Tibial nerve (tissue), 4 donors: ENCODE measurements at places on chromosomes 3 and 15. TPM values are rescaled to one million over a fixed set of nuclear protein-coding genes. Genes with fewer than 3 reads are reported as not detected.

DNA sequence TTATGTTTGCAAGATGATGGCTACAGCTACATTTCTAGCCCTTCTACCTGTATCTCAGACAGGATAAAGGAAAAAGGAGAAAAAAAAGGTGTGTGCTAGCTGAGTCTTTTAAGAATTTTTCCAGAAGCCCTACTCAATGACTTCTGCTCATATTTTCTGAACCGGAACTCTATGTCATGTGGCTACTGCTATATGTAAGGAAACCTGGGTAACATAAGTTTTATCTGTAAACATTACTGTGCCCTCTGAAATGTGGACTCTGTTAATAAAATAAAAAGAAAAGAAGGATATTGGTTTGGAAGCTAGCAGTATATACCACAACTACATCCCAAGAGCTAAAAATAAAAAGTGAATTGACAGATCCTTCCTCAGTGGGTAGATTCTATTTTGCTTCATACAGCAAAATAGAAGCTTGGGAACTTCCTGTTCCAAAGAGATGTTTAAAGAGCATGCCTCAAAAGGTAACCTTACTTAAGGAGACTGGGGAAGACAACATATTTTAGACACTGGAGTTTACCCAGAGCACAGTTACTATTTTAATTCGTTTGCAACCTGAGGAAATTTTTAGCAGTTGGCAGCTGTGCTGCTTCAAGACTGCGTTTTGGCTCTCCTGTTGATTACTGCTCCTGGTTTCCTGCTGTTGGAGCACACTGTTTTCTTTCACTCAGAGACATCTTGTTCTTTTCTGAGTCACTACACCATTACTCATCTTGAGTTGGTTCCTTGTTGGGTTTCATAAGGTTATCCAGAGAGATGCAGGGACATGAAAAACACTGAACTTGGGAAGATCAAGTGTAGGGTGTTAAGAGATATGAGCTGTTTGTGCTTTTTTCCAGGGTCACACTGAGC is 280.7 kb downstream of the NFKBIZ start:
- H3K4me1 ChIP-seq = no peaks in the 10 kb centered on the region
- no peaks in the 10 kb centered on the region for H3K36me3 ChIP-seq
- peak; percentile 43 for DNase-seq
- no peak overlapping the region for H3K4me3 ChIP-seq
- peak overlapping the region; percentile 79 for H3K27ac ChIP-seq
- no peaks in the 10 kb centered on the region for H3K27me3 ChIP-seq

DNA sequence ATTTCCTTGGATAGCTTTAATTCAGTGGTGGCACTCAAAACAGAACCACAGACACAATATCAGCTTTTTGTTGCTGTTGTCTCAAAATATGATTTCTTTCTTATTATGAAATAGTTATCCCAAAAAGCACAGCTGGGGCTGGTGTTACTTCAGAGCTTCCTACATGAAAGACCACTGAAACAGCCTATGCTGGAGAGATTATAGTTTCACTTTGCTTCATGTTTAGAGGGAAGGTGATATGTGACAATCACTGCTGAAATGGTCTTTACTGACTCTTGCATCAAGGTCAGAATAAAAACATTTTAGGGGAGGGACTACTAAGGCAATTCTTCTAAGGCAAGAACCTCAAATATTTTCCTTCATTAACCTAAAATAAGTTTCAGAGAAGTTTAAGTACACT is 190.7 kb downstream of the TNIK start:
- no peaks in the 10 kb centered on the region for H3K36me3 ChIP-seq
- DNase-seq = no peak
- H3K4me3 ChIP-seq = no peak overlapping the region
- H3K27ac ChIP-seq = no peak overlapping the region
- H3K4me1 ChIP-seq = no peaks in the 10 kb centered on the region

GRCh38 chr3:154235330-154235729 is 89.0 kb downstream of the DHX36 start:
- H3K27me3 ChIP-seq = no peaks in the 10 kb centered on the region
- no peaks in the 10 kb centered on the region for H3K4me1 ChIP-seq
- no peak for DNase-seq
- no peak overlapping the region for H3K4me3 ChIP-seq
- H3K27ac ChIP-seq = no peak overlapping the region

DNA sequence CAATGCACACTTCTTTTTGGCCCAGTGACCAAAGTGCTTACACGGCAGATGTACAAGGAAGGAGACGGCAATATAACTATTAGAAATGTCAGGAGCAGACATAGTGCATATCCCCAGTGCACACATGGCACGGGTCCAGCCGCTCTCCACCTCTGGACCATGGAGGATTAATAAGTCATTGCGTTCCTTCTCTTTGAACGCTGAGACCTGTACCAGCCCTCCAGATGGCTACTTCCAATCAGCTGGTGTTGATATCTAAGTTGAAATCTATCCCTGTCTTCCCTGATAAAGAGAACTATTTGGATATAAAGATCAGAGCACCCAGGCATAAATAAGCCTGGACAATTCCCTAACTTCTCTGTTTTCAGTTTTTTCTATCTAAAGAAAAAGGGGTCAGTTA is 212.5 kb downstream of the CADPS start:
- DNase-seq = no peak
- H3K4me3 ChIP-seq = no peak overlapping the region
- H3K27ac ChIP-seq = no peak overlapping the region
- H3K4me1 ChIP-seq = no peaks in the 10 kb centered on the region

- no peak for DNase-seq
- no peaks in the 10 kb centered on the region for H3K4me1 ChIP-seq
- H3K27me3 ChIP-seq = no peaks in the 10 kb centered on the region
- no peaks in the 10 kb centered on the region for H3K36me3 ChIP-seq
- no peak overlapping the region for H3K27ac ChIP-seq
Observed at GRCh38 chr3:6753536-6753935, 107.4 kb upstream of the GRM7 start.

DNA sequence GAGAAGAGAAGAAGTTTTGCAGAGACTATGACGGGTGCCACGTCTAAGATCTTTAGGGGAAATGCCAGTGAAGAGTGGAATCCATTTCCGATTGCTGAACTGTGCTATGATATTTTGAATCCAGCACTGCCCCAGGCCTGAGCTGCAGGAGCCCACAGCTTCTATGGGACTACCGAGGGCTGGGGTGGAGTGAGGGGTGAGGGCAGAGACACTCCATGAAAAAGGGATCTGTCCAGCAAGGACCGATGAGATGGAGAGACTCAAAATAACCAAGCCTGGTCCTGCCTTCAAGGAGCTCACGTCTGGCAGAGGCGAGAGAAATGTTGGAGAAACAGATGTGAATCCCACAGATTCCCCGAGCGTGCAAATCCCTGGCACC is 79.8 kb upstream of the MEF2A start:
- peak overlapping the region; percentile 62 for H3K27ac ChIP-seq
- peak overlapping the region; percentile 54 for H3K4me3 ChIP-seq
- no peaks in the 10 kb centered on the region for H3K36me3 ChIP-seq
- no peaks in the 10 kb centered on the region for H3K27me3 ChIP-seq

DNA sequence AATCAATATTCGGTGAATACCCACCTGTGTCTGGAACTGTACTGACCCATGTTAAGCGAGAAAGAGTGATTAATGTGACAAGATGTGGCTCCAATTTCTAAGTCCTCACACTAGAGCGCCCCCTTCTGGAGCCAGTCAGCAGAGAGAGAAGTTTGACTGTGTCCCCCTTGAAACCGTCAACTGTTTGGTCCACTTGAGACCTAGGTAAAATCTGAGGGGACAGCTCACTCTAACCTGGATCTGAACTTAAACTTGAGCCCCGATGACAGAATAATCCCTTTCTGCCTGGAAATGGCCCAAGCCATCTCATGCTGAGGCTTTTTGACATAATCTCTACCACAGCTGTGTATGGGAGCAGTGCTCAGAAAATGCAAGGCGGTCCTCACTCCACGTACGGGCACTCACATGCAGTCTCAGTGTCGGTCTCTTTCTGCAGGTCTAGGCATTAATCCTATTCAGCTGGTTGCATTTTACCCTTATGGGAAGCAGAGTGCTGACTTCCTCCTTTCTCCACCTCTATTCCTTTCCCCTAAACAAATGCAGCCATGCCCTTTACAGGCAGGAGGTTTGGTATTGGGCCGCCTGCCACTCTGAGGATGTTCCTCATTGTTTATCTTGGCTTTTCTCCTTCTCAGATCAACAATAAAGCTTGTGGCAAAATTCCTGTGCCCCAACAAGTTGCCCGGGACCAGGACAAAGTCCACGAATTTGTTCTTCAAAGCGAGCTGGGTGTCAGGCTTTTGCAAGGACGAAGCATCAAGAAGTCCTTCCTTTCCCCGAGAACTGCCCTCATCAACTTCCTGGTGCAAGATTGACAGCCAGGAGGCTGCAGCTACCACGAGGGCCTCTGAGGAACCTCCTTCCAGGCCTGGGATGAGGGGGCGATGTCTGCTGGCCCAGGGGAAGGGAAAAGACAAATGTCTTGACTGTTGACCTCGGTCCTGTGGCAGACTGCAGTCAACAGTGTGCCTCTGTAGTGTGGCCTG is 47.5 kb upstream of the LIMD1 start:
- no peaks in the 10 kb centered on the region for H3K36me3 ChIP-seq
- H3K4me1 ChIP-seq = peaks cover 84% of the 10 kb centered on the region
- DNase-seq = no peak
- H3K27me3 ChIP-seq = no peaks in the 10 kb centered on the region

DNA sequence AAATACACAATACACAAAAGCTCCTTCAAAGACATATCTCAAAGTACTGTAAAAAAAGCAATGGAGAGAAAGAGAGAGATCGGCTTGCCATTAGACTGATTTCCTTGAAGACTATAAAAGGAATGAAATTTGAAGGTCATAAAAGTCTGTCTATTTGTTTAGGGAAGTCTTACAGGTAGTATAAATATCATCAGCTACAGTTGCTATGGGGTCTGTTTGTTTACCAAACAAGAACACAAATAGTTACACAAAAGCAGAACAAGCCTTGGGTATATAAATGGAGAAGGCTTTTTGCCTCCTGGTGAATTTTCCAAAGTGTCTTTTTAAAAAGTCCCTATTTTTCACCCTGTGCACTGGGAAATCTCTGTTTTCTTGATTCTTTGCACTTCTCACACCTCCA is 552.3 kb downstream of the FOXP1 start:
- DNase-seq = no peak
- no peaks in the 10 kb centered on the region for H3K36me3 ChIP-seq

GRCh38 chr3:60754617-60755016 is 496.6 kb downstream of the FHIT start:
- H3K27me3 ChIP-seq = no peaks in the 10 kb centered on the region
- no peak overlapping the region for H3K4me3 ChIP-seq
- DNase-seq = no peak
- no peaks in the 10 kb centered on the region for H3K4me1 ChIP-seq
- no peaks in the 10 kb centered on the region for H3K36me3 ChIP-seq

DNA sequence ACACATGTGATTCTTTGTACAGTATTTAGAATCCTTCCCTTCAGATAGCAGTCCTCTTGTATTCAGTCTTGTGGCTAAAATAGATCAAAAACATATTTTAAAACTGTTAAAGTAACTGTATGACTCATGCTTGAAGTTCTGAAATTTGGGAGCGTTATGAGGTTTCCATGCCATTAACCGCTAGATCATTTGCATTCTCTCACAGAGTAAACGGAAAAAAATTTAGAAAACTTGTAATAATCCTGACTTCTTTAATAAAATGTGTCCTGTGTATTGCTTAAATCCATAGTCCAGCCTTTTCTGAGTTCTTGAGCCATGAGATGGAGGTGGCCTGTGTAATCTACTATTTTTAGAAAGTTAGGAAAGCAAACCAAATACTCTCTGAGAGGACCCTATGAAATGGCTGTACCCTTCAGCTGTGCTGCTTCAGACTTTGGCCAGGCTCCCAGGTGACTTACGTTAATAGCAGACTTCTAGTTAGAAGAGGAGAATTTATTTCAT is 33.8 kb downstream of the MBNL1 start:
- peaks cover 99% of the 10 kb centered on the region for H3K4me1 ChIP-seq
- no peaks in the 10 kb centered on the region for H3K36me3 ChIP-seq
- no peak overlapping the region for H3K4me3 ChIP-seq
- H3K27me3 ChIP-seq = no peaks in the 10 kb centered on the region
- peak overlapping the region; percentile 79 for H3K27ac ChIP-seq

- H3K4me3 ChIP-seq = no peak overlapping the region
- no peaks in the 10 kb centered on the region for H3K36me3 ChIP-seq
- no peak overlapping the region for H3K27ac ChIP-seq
- H3K27me3 ChIP-seq = no peaks in the 10 kb centered on the region
- H3K4me1 ChIP-seq = peaks cover 8% of the 10 kb centered on the region
- DNase-seq = no peak
Observed at GRCh38 chr15:90864507-90864906, 3.9 kb upstream of the FURIN start.

- H3K27ac ChIP-seq = no peak overlapping the region
- no peak overlapping the region for H3K4me3 ChIP-seq
- H3K27me3 ChIP-seq = no peaks in the 10 kb centered on the region
- H3K4me1 ChIP-seq = no peaks in the 10 kb centered on the region
- no peaks in the 10 kb centered on the region for H3K36me3 ChIP-seq
Observed at GRCh38 chr3:121998611-121999473, 23.2 kb downstream of the ILDR1 start.

DNA sequence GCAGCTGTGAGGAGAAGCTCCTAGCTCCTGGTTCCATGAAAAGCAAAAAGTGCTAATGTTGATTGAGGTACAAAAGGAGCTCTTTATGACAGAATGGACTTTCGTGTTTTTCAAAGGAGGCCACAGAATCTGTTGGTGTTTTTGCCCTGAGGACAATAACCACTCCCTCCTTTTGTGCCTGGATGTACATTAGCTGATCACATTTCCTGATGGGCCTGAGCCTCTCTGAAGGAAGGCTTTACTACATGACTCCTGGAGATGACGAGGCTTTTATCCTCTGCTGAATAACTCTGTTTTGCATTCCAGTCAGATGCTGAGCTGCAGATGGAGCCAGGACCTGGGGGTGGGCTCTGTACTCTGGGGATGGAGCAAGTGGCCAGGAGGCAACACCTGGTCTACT is 301.9 kb downstream of the CACNA2D3 start:
- no peaks in the 10 kb centered on the region for H3K36me3 ChIP-seq
- no peaks in the 10 kb centered on the region for H3K27me3 ChIP-seq
- DNase-seq = no peak
- no peak overlapping the region for H3K4me3 ChIP-seq
- H3K4me1 ChIP-seq = no peaks in the 10 kb centered on the region

DNA sequence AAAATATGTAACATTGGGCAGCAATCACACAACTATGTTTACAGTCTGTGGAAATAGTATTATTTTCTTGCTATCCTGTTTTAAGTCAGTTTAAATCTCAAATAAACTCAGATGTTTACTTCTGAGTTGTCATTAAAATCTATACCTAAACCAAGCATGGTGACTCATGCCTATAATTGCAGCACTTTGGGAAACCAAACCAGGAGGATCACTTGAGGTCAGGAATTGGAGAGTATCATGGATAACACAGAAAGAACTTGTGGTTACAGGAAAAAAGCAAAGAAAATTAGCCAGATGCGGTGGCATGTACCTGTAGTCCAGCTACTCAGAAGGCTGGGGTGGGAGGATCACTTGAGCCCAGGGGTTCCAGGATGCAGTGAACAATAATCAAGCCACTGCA is 631.6 kb upstream of the EPHA6 start:
- H3K4me1 ChIP-seq = no peaks in the 10 kb centered on the region
- no peaks in the 10 kb centered on the region for H3K27me3 ChIP-seq
- no peak for DNase-seq
- no peaks in the 10 kb centered on the region for H3K36me3 ChIP-seq

GRCh38 chr15:39442898-39443297 is 138.0 kb upstream of the THBS1 start:
- no peaks in the 10 kb centered on the region for H3K4me1 ChIP-seq
- DNase-seq = no peak
- H3K4me3 ChIP-seq = no peak overlapping the region
- H3K27ac ChIP-seq = no peak overlapping the region
- H3K27me3 ChIP-seq = no peaks in the 10 kb centered on the region
- H3K36me3 ChIP-seq = no peaks in the 10 kb centered on the region

PARP15 gene
- total RNA-seq = 1.2 TPM

CPN2 gene
- total RNA-seq = not detected

GOLGA8J gene
- total RNA-seq = 0.60 TPM

CADPS gene
- total RNA-seq = not detected
